ENCODE measurements at places on chromosomes 2 and 18.

- no peak for DNase-seq
These were observed 161.3 kb downstream of the DTNA start for GRCh38 chr18:34871435-34871834.

DNA sequence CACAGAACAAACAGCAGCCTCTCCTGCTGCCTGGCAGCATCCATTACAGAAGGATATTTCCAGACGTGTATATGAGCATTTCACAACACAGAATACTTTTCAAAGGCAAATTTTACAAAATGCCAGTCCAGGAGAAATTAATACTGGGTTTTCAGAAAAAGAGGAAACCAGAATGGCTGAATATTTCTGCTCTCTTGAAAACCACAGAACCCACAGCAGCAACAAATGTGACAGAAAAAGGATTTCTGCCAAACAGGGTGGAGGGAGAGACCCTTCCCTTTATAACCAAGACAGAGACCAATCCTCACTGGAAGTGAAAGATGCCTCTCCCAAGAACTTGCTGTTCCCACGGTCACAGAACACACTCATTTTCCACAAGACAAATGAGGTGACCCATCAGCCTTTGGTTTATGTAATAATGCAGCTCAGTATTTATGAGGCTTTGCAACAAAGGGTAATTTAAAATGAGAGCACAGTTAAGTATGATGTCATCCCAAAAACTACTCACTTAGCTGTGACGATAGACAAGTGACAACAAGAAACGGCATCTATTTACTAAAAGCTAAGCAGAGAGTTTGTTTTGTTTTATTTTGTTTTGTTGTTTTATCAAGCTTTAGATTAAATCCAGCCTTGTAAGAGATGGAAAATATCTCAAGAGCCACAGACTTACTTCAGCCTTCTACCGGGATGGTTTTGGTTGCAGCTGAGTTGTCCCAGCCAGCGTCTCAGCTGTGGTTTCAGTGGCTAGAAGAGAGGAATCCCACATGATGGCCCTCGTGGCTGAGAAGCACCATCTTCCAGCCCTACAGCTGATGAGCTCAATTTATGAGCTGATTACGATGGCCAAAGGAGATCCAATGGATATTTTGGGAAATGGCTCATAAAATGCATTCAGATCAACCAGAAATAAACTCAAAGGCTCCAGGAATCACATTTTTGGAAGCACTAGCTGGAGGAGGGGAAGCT lies 249.3 kb upstream of the AGAP1 start:
- DNase-seq, result no peak

GRCh38 chr18:68623342-68623741 lies 91.6 kb downstream of the TMX3 start:
- peak; percentile 59 for DNase-seq

- no peak for DNase-seq
These were observed 99.1 kb downstream of the SETBP1 start for GRCh38 chr18:44779753-44780292.

GRCh38 chr2:30239308-30239985 lies 8.1 kb downstream of the LBH start:
- peak; percentile 38 for DNase-seq

DNA sequence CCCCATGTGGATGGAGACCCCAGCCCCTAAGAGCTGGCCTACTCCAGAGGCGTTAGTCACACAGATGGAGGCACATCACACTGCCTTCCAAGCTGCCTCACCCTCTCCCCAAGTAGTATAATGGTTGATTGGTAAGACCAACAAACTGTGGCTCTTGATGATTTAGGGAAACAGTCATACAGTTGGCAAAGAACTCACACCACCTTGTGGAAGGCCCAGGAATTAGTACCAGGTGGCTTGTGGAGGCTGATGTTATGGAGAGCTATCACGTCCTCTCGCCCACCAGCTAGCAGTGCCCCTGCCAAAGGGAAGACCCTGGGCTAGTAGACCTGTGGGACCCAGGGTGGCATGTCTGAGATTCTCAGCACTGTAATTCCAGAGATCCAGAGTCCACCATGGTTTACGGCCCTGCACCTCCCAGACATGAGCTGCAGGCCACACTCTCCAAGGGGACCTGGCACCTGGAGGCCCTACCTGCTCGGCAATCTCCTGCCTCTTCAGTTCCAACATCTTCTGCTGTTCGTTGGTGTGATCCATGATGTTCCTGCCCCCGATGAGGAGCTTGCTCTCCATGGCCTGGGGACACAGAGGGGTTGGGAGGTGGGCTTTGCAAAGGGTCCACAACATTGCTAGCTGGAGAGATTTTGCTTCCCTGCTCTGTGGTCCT lies 26.3 kb downstream of the KIF3C start:
- DNase-seq, result no peak

DNA sequence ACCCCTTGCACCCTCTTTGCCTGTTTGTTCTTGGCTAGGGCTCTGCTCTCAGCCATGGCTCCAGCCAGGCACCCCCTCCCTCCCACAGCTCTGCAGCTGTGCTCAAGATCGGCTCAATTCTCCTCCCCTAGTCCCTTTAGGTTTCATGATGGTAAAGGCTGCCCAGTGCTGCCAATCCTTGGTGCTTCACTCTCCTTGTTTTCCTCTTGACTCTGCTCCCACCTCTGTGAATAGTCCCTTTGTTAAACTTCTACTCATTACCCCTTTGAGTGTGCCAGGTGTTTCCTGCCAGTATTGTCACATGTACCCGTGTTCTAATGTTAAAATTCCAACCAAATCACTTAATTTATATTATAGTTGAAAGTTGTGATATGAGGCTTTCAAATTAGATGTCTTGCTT lies 101.0 kb upstream of the CERS6 start:
- DNase-seq, result no peak

GRCh38 chr2:62156861-62157496 lies 38.9 kb upstream of the B3GNT2 start:
- DNase-seq, result no peak

GRCh38 chr2:43341959-43342757 lies 115.8 kb upstream of the ZFP36L2 start:
- DNase-seq, result no peak

DNA sequence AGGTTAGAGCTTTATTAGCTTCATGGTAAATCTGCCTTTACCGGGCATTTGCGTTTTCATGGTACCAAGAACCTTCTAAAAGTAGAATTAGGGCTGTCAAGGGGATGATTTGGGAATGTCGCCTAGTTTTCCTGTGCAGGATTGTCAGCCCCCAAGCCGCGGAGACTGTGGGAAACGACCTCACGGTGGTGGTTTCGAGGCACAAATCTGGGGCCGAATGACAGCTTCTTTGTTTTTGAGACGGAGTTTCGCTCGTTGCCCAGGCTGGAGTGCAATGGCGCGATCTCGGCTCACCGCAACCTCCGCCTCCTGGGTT lies 615 bp upstream of the USP39 start:
- DNase-seq, result no peak

DNA sequence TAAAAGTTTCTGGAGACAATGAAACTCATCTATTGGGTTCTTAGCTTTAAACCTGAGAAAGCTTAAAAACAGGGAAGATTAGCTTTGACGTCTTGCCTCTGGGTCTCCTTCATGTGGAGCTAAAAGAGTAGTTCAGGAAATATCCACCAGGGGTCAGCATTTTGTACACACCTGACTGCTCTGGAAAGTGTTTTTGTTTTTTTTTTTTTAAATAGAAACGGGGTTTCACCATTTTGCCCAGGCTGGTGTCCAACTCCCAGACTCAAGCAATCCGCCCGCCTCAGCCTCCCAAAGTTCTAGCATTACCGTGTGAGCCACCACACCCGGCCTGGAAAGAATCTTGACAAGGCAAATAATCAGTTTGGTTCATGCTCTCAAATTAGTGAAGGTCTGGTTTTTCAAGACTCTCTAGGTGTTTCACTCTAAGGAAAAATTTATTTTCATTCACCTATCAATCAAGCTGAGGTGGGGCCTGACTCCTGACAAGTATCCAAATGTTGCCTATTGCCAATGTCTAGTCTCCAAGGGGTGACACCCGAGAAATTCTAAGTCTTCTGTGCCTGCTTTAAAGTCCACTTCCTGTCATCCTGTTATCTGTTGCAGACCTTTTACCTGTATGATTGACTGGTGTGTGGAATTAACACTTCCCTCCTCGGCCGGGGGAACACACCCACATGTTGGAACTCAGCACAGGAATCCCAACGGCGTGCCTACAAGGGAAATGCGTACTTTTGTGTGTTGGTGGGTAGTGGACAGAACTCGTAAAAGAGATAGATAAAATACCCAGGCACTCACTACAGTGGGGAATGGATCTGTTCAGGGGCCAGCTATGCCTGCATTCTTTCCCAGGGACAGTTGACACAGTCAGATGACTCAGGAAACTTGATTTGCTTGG lies 11.3 kb downstream of the IL1RN start:
- peak; percentile 35 for DNase-seq

- no peak for DNase-seq
These were observed 80.2 kb upstream of the PHLPP1 start for GRCh38 chr18:62634979-62635630.

DNA sequence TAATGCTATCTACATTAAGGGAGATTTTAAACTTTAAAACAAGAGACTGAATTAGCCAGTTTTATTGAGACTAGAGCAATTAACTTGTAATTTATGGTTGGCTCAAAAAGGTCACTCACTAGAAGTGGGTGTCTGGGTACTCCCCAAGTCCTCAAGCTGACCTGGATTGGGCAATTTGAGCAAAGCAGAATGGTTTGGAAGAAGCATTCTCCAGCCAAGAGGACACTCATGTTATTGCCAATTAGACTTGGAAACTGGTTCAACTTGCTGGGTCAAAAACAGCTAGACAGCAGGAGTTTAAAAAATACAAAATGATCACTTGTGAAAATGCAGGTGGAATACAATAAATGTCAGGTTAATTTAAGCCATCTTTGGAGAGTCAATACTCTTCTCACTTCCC lies 29.5 kb upstream of the MYO1B start:
- DNase-seq, result no peak

- no peak for DNase-seq
These were observed 58.6 kb downstream of the ODC1 start for GRCh38 chr2:10389573-10389972.
